Adrenal gland (tissue), 19 donors: ENCODE measurements at places on chromosomes 16 and 17.

DNA sequence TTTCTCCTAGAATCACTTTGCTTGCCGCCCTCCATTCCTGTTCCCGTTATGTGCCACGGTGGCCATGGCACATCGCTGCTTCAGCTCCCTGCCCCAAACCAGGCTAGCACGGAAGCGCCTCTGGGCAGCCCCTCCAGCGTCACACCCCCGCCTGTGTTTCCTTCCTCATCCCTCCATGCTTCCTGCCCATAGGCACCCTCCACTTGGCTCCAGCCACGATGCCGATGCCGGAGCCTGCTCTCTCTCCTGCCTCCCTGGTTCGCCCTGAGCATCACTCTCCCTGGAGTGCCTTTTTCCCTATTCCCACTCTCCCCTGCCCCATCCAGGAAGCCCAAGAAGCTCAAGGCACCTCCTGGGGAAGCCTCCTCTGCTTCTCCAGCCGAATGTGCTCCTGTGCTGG, 3.2 kb upstream of the ARHGAP23 start:
- H3K27me3 ChIP-seq, result no peaks in the 10 kb centered on the region
- H3K4me1 ChIP-seq, result peaks cover 33% of the 10 kb centered on the region
- H3K27ac ChIP-seq, result peak overlapping the region; percentile 51
- no peak overlapping the region for H3K4me3 ChIP-seq
- no peak for DNase-seq

DNA sequence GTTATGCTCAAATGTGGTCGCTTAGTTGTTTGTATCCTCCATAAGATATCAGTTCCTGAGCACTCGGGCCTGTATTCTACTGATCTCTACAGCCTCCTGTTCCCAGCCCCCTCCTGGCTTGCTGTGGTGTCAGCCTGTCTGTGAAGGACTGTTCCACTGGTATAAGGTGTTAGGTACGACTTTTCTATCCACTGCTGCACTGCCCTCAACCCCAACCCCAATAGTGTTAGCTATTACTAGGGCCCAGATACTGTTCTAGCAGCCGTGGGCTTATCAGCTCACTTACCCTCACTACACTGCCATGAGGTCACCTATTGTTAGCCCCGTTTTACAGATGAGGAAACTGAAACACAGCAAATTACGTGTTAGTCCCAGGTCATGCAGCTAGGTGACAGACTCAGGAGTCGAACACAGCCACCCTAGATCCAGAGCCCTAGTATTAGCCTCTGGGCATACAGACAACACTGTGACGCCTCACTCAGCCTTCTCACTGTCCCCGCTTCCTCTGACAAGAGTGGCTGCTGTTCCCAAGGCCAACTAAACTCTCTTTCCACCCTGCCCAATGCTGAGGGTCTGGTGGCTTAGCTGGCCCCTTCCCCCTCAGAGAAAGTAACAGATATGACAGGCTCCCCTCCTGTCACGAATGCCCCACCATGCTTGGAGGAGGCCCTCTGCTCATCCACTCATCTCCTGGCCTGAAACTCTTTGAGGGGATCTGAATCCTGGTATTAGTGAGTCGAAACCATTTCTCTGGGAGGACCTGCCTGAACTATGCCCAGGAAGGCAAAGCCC, 25.6 kb upstream of the ZNF652 start:
- no peak overlapping the region for H3K4me3 ChIP-seq
- DNase-seq, result no peak
- H3K4me1 ChIP-seq, result no peaks in the 10 kb centered on the region
- no peaks in the 10 kb centered on the region for H3K27me3 ChIP-seq
- H3K27ac ChIP-seq, result no peak overlapping the region
- H3K36me3 ChIP-seq, result no peaks in the 10 kb centered on the region

DNA sequence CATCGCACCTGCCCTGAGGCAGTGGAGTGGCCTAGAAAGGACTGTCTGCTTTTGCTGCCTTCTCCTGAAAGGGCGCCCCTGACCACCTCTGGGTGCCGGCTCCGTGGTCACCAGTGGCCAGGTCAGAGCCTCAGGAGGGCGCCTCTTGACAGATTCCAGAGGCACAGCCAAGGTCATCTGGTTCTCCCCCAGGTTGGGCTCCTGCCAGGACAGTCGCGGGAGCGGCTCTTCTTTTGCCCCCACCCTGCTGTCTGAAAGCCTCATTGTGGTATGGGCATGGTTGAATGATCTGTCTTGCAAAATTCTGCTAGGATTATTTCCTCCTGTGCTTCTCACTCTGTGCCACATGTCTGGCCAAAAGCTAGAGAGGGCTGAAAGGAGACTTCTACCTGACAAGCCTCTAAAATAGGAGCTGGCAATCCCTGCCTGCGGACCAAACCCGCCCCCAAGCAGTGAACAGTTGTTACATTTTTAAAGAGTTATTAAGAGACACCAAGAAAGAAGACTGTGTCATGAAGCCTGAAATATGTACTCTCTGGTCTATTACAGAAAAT, 82.8 kb downstream of the SNX29 start:
- DNase-seq, result no peak
- H3K27me3 ChIP-seq, result no peaks in the 10 kb centered on the region
- H3K27ac ChIP-seq, result no peak overlapping the region
- H3K4me3 ChIP-seq, result no peak overlapping the region
- no peaks in the 10 kb centered on the region for H3K36me3 ChIP-seq
- H3K4me1 ChIP-seq, result peaks cover 6% of the 10 kb centered on the region

GRCh38 chr17:48244121-48244711, 136.7 kb downstream of the SNX11 start:
- no peaks in the 10 kb centered on the region for H3K27me3 ChIP-seq
- no peak overlapping the region for H3K4me3 ChIP-seq
- H3K27ac ChIP-seq, result no peak overlapping the region
- H3K4me1 ChIP-seq, result peaks cover 2% of the 10 kb centered on the region

DNA sequence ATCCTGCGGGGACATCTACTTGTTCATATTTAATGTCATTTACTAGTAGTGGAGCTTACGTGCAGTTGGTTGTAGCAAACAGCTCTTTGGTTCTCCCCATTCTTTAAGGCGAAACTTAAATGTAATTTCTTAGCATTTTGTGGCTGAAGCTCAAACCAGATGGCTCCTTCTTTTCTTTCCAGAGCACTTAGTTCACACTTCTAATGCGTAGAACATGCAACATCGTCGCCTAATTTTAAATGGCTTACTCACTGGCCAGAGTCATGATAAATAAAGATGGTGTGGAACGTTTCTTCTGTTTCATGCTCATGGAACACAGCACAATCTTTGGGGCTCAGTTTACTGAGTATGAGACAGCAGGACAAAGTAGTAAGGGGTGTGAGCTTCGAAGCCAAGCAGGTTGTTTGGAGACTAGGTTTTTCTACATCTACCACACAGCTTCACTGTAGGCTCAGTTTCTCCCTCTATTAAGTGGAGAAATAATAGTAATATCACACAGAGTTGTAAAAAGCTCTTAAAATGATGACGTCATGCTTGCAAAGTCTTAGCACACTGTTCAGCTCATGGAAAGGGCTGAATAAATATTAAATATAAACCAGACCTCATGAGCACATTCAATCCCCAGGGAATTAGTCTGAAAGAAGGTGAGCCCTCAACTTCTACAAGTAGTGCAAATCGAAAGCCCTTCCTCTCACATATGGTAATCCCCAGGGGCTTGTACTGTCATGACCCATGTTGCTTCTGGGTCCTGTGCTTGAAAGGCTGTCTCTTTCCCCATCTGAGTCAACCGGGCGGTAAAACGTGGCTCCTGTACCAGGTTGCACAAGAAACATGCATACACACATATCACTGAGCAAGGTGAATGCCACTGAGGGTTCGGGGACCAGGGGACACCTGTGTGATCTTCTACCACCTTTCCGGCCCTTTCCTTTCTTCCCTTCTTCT, 384.3 kb downstream of the CDH13 start:
- H3K36me3 ChIP-seq, result no peaks in the 10 kb centered on the region
- no peak overlapping the region for H3K4me3 ChIP-seq
- no peaks in the 10 kb centered on the region for H3K4me1 ChIP-seq
- no peaks in the 10 kb centered on the region for H3K27me3 ChIP-seq

GRCh38 chr17:30555942-30556341, 78.7 kb downstream of the GOSR1 start:
- no peaks in the 10 kb centered on the region for H3K4me1 ChIP-seq
- no peaks in the 10 kb centered on the region for H3K27me3 ChIP-seq
- H3K27ac ChIP-seq, result no peak overlapping the region
- no peak overlapping the region for H3K4me3 ChIP-seq
- no peaks in the 10 kb centered on the region for H3K36me3 ChIP-seq

GRCh38 chr16:67304020-67304419, 22.5 kb downstream of the KCTD19 start:
- no peak overlapping the region for H3K4me3 ChIP-seq
- no peak overlapping the region for H3K27ac ChIP-seq
- no peaks in the 10 kb centered on the region for H3K4me1 ChIP-seq
- H3K36me3 ChIP-seq, result no peaks in the 10 kb centered on the region
- DNase-seq, result no peak
- H3K27me3 ChIP-seq, result no peaks in the 10 kb centered on the region

- H3K27me3 ChIP-seq, result no peaks in the 10 kb centered on the region
- H3K36me3 ChIP-seq, result no peaks in the 10 kb centered on the region
- H3K27ac ChIP-seq, result no peak overlapping the region
- H3K4me3 ChIP-seq, result no peak overlapping the region
- H3K4me1 ChIP-seq, result no peaks in the 10 kb centered on the region
These were observed 92.1 kb downstream of the ZNF423 start for GRCh38 chr16:49763826-49764225.

GRCh38 chr16:53055541-53056391, 975 bp downstream of the CHD9 start:
- DNase-seq, result peak; percentile 56

DNA sequence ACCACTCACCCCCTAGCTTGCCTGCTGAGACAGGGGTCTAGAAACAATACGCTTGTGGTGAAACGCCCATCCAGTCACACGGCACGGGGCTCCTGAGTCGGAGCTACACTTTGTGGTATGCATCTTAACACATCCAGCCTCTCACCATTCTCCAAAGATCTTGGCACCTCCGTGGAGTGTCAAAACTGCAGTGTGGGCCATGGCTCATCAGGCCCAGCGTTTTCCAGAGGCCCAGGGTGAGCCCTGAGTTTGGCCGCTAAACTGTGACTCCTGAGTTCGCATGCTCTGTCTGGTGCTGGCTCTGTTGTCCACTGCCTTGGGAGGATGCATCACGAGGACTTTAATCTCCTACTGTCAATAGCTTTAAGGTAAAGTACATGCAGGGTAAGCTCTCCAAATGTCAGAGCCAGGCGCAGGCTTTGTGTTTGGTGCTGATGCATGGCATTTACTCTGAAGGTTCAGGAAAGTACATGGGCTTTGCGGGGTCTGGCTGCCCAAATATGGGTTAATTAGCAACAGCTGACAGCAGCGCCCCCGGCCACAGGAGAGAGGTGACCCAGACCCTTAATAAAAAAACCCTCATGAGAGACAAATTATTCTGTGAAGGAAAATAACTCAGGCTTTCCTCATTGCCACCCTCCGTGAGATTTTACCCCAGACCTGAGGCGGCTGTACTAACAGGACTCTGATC, 118.4 kb downstream of the CCDC182 start:
- no peaks in the 10 kb centered on the region for H3K27me3 ChIP-seq
- peaks cover 3% of the 10 kb centered on the region for H3K4me1 ChIP-seq
- H3K36me3 ChIP-seq, result no peaks in the 10 kb centered on the region

DNA sequence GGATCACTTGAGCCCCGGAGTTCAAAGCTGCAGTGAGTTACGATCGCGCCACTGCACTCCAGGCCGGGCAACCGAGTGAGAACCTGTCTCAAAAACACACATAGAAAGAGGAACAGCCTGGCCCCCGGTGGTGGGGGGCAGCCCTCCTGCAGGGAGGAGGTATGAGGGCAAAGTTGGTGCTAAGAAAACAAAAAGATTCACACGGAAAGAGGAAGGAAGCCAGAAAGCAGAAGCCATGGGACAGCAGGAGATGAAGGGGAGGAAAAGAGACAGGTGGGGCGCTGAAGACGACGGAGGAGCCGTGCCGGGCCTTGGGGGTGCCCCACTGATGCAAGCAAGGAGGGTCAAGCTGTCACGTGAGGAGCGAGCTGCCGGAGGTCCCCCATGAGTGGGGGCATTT, 8.2 kb upstream of the C16orf74 start:
- no peaks in the 10 kb centered on the region for H3K36me3 ChIP-seq
- H3K27me3 ChIP-seq, result peaks cover 6% of the 10 kb centered on the region
- H3K4me1 ChIP-seq, result no peaks in the 10 kb centered on the region
- DNase-seq, result no peak

DNA sequence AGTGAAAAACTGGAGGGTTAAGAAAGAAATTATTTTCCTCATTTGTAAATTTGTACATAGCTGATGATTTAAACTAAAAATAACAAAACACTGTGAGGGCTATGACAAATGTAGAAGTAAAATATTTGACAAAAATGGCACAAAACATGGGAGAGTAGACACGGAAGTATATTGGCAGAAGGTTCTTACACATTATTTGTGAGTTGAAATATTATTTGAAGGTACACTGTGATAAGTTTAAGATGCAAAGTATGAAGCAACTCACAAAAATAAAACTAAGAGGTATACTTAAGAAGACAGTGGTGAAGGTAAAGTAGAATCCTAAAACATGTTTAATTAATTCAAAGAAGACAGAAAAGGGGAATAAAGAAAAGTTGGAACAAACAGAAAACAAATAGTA, 34.6 kb downstream of the BRIP1 start:
- H3K36me3 ChIP-seq, result no peaks in the 10 kb centered on the region
- no peak for DNase-seq
- H3K4me1 ChIP-seq, result no peaks in the 10 kb centered on the region
- no peak overlapping the region for H3K27ac ChIP-seq

GRCh38 chr16:65202461-65202860, 80.6 kb upstream of the CDH11 start:
- no peaks in the 10 kb centered on the region for H3K4me1 ChIP-seq
- no peak overlapping the region for H3K4me3 ChIP-seq
- H3K27me3 ChIP-seq, result no peaks in the 10 kb centered on the region

- H3K36me3 ChIP-seq, result no peaks in the 10 kb centered on the region
- H3K4me1 ChIP-seq, result no peaks in the 10 kb centered on the region
- no peak within 1 kb of the TSS for H3K27ac ChIP-seq
- DNase-seq, result peak; percentile 81
- H3K27me3 ChIP-seq, result peaks cover 19% of the 10 kb centered on the region
- no peak within 1 kb of the TSS for H3K4me3 ChIP-seq
These were observed at the start of gene MGAT5B for GRCh38 chr17:76868176-76868668. Gene MGAT5B (plus strand): TSS chr17:76868404. CDS start chr17:76869030, 626 bp downstream.

GRCh38 chr17:43978078-43978477, 24.3 kb upstream of the PYY start:
- peaks cover 5% of the 10 kb centered on the region for H3K27me3 ChIP-seq
- no peaks in the 10 kb centered on the region for H3K4me1 ChIP-seq
- H3K27ac ChIP-seq, result no peak overlapping the region
- DNase-seq, result no peak
- no peak overlapping the region for H3K4me3 ChIP-seq

DNA sequence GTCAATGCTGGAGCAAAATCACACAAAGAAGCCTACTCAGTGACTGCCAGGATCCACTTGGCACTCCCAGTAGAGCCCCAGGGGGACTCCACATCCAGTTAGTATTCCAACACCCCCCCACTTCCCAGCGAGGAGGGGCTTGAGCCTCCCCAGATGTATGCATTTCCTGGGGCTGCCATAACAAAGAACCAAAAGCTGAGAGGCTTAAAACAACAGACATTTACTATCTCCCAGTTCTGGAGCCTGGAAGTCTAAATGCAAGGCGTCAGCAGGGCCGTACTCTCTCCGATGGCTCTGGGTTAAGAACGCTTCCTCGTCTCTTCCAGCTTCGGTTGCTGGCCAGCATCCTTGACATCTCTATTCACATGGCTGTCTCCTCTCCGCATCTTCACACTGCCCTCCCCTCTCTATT, 23.0 kb upstream of the GNA13 start:
- H3K27me3 ChIP-seq, result no peaks in the 10 kb centered on the region
- no peaks in the 10 kb centered on the region for H3K36me3 ChIP-seq
- H3K27ac ChIP-seq, result no peak overlapping the region

- no peak overlapping the region for H3K4me3 ChIP-seq
- peaks cover 4% of the 10 kb centered on the region for H3K27me3 ChIP-seq
- no peaks in the 10 kb centered on the region for H3K36me3 ChIP-seq
- DNase-seq, result peak; percentile 4
- H3K4me1 ChIP-seq, result no peaks in the 10 kb centered on the region
- no peak overlapping the region for H3K27ac ChIP-seq
These were observed 186.2 kb downstream of the IRF8 start for GRCh38 chr16:86085161-86085611.
